ENCODE measurements at places on chromosomes 1 and 21.

GRCh38 chr1:53285969-53286760 is 41.7 kb downstream of the LRP8 start:
- DNase-seq, result no peak

DNA sequence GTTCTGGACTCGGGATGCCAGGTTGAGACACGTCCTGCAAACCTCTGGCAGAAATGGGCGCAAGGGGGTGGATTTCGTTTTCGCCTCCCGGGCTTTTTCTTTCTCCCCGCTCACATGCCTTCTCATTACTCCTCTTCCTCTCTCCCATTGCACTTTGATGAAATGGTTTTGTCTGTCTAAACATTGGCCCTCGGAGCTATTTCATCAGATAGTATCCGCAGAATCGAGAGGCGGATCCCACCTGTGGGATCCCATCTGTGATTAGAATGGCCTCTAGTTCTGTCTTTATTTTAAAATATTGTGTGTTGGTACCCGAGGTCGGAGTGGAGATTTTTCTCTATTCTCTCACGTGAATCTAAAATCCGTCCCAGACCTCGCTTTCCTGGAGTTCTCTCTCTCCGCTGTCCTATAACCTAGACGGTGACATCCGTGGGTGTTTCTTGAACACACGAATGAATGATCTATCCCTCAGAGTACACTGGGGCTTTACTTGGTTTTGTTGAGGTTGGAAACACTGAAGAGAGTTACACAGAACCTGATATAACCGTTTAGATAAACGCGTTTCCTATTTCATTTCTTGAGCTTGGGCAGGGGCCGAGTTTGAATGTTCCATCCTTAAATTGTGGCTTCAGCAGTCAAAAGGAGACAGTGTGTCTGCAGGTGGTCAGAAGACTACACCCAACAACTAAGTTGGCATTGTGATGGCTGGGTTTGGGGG is 2.0 kb downstream of the EDARADD start:
- no peak for DNase-seq

DNA sequence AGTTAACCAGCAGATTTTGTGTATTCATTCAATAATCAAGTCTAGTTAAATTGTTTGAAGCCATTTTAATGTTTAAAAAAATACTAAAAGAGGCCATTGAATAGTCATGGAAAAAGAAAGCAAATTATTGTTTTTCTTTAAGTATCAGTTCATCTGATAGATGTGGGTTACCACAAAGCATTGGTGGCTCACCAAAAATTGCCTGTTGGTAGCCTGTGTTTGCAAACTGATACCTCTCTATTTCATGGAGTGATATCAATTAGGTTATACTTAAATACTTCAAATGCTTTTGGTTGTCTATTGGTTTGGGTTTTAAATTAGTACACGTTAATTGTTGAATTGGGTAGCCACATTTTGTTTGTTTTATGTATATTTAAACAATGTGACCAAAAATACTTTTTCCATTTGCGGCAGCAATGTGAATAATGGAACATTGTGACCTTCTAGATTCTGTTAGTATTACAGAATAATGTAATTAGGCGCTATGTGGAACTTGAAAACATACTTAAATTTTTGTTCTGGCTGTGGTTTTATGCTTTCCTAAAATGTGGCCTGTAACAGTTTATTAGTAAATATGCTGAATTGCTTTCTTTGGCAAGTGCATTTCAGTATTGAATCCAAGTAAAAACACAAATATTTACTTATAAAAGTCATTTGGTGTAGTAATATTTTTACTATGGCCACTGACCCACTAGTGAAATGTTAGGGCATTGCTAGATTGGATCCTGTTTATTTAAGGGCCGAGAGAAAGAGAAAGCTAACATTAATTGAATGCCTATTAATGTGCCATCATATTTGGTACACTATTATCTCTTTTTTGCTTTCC is 37.1 kb upstream of the NBL1 start:
- DNase-seq, result peak; percentile 48

- no peak for DNase-seq
These were observed 89.8 kb downstream of the DHRS3 start for GRCh38 chr1:12528021-12528852.
